ENCODE measurements at places on chromosomes 7 and 10. TPM values are rescaled to one million over a fixed set of nuclear protein-coding genes. Genes with fewer than 3 reads are reported as not detected.

The ZP3 gene
- 5.9 TPM for total RNA-seq

The FBXO24 gene
- 0.45 TPM for total RNA-seq

The MDFIC gene
- total RNA-seq, result 63.6 TPM

The LIPF gene
- not detected for total RNA-seq

The FEZF1 gene
- not detected for total RNA-seq

The C10orf105 gene
- 1.1 TPM for total RNA-seq

The DENND2A gene
- total RNA-seq, result not detected

The CTAGE8 gene
- total RNA-seq, result 2.2 TPM

The ADAM22 gene
- total RNA-seq, result 3.1 TPM

The RBP4 gene
- total RNA-seq, result not detected

The GIMAP6 gene
- 88.9 TPM for total RNA-seq

The GPC2 gene
- total RNA-seq, result 8.1 TPM

Data from activated CD8-positive, alpha-beta T cell treated with anti-CD3 and anti-CD28 coated beads, Interleukin-2, amount 10 ng/mL, durations not matched to agents 7 days and 5 days (primary cell).